OCI-M1 (cell line): ENCODE measurements at places on chromosomes 3 and 15.

GRCh38 chr15:28967066-28967465, 81.3 kb downstream of the APBA2 start:
- DNase-seq, result peak; percentile 13

- DNase-seq, result peak; percentile 19
These were observed 11.0 kb upstream of the RAB7A start for GRCh38 chr3:128714887-128715491.

GRCh38 chr3:52682016-52682415, 3.7 kb downstream of the PBRM1 start:
- peak; percentile 93 for DNase-seq

DNA sequence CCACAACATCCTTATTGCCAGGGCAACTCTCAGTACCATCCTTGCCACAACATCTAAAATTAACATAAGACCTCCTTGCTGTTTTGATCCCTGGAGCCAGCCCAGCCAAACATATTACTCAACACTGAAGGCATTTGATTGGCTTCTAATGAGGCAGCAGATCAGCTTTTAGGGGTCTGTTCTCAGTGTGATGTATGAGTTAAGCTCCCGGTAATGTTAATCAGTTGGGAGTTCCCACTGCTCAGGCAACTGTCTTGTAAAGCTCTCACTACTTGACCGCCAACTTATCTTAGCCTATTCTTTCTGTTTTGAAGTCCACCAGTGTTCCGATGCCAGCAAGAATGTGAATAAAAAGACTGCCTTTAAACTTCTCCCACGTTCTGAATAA, 158.9 kb downstream of the FOXB1 start:
- DNase-seq, result no peak

GRCh38 chr15:99436542-99437314, 129.1 kb upstream of the MEF2A start:
- no peak for DNase-seq

DNA sequence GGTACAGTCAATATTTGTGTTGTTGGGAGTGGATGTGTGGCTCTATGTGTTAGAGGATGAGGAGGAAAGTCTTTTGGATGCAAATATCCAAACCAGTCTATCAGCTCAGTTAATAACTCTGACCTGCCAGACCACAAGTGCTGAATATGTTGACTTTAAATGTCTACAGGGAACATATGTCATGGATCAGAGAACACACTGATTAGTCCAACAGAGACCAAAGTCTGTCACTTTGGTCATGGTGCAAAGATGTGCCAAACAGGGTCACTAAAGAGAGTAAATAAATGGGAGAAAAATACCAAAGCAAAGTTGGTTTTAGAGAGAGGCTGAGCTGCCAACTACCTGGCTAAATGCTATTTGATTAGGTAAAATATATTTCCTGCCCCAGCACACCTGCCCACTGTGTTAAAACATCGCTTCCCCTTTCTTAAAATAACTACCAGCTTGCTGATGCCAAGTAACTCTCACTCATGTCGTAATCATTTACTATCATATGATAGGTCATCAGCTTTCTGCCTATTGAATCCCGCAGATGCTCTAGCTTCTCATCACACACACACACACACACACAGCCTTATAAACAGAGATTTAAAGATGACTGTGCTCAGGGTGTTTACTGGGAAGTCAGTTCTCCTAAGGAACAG, 173.3 kb downstream of the PDZRN3 start:
- no peak for DNase-seq
